ENCODE measurements at places on chromosomes 2 and 18.

GRCh38 chr2:159773886-159774285 lies 24.1 kb downstream of the CD302 start:
- DNase-seq, result no peak

DNA sequence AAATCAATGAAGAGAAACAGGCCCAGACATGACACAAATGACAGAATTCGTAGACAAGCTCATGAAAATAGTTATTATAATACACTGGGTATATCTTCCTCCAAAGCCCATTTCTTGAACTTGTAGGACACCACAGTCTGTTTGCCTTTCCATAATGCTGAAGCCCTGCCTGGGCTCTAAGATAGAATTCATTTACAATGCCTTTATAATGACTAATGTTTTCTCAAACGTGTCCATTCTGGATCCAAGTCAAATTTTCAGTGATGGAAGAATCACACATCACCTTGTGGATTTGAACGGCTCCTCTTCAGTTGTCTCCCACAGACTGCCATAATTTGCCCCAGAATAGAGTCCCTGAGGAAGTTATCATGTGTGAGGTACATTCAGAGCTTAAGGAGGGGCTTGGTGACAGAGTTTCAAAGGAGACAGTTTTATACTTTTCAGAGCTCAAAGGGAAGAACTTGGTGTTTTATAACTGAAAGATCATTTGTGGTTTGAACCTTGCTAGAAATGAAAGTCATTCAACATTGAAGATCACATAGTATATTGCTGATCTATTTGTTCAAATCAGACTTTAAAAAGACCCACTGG lies 38.2 kb downstream of the CASP8 start:
- no peak for DNase-seq

DNA sequence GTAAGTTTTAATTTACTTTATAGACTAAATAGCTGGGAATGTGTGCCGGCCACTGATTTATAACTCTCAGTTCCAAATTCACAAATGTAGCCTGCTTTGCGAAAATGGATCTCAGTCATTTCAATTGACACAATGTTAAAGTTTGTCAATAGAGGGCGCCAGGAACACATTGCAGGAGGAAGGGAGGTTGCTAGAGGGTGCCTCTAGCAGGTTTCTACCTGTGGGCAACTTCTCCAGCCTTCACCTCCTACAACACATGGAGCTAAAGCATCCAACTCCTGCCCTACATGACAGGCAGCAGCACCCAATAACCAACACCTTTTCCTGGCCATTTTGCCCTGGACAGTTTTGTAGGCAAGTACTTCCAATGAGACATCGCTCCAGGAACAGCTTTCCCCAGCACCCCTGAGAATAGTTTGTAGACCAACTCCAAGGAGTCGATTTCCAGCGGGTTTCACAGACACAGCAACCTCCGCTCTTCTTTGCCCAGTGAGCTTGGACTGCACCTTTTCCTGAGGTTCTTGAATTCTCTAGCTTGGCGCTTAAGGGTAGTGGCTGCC lies 784.8 kb upstream of the CDH2 start:
- peak; percentile 44 for DNase-seq

DNA sequence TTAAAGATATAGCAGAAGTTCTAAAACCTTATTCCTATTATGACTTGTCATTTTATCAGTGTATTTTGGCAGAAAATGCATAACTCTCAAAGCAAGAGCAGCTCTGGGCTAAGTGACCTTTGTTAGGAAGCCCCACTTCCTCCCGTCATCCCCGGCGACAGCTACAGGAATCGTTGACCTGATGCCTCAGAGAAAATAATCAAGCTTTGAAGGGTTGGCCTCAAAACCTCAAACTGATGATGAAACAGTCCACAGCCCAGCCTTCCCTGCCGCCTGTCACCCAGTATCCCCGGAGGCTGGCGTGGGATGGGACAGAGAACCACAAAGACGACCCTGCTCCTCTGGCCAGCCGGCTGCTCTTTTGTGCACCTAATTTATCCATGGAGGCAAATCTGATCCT lies 65.3 kb downstream of the KCNF1 start:
- no peak for DNase-seq

GRCh38 chr2:227035711-227036367 lies 128.2 kb downstream of the COL4A4 start:
- no peak for DNase-seq
